ENCODE measurements at places on chromosomes 7 and 10.

GRCh38 chr10:101080933-101081931 lies 19.4 kb downstream of the KAZALD1 start:
- DNase-seq = no peak

- no peak for DNase-seq
Measured at GRCh38 chr10:58568428-58568935, 55.8 kb downstream of the BICC1 start.

DNA sequence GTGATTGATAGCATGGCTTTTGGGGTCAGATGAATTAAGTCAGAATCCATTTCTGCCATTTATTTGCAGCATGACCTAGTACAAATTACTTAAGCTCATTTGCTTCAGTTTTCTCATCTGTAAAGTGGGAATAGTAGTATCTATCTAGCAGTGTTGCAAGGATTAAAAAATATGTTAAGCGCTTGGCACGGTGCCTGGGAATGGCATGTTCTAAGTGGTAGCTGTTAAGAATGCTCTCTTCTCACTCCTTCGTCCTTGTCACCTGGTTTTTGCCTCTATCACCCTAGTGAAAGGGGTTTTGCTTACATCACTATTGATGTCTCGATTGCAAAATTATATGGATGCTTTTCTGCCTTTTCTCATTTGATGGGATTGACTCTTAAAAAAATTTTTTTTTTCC lies 7.4 kb downstream of the TMEM248 start:
- DNase-seq = no peak

DNA sequence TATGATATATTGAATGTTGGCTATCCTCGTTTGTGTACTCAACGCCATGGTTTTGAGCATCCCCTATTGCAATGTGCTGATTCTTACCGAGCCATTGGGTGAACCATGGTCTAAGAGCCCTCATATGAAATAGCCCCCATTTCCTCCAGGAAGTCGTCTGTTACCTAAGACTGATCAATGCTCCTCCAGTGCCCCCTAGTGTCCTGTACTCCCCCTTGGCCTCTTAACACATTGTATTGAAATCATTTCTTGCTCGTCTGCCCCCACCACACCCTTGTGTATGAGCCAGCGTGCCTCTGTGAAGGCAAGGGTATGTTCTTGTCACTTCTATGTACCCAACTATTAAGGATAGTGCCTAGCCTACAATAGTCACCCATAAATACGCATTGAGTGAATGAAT lies 11.2 kb upstream of the SLC35B4 start:
- no peak for DNase-seq

DNA sequence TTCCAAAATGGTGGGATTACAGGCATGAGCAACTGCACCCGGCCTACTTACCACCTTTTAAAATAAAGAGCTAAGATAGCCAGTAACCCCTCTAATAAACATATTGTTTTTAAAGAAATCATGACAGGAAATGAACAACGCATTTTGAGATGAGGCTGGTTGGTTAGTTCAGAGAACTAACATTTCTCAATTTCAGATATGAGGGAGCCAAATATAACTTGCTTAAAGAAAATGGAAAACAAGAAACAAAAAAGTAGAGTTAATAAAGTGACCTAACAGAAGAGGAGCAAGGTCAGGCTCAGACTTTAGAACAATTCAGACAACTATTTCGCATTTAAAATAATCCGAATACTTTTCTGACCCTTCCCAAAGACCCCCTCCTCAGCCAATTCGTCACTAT lies 254.9 kb upstream of the PHF14 start:
- no peak for DNase-seq

DNA sequence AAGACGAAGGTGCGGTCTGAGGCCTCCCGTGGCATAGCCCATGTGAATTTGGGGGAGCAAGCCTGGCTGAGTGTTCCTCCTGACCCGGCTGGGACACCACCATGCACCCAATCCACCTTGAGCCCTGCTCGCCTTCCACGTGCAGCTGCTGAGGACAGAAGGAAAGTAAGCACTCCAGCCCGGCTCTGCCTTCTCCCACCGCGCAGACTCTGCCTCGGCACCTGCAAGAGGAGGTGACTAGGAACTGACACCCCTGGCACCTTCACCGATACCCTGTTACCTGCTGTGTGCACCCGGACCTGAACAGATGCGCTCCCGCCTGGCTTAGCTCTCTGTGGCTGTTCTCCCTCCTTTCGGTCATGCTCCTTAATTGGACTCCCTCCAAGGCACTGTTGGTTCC lies 57.0 kb upstream of the OPN4 start:
- no peak for DNase-seq

DNA sequence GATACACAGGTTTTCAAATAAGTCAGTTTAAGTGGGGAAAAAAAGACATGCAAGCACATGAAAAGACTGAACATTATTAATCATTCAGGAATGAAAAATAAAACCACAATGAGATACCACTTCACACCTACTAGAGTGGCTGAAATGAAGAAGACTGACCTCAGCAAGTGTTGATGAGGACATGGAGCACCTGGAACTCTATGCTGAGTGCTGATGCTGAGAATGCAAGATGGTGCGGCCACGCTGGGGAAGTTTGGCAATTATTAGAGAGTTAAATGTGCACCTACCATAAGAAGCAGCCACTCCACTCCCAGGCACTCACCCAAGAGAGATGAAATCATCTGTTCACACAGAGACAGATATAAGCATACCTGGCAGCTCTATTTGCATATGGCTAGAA lies 32.9 kb upstream of the ELFN1 start:
- DNase-seq = no peak

- no peak for DNase-seq
Measured at GRCh38 chr7:148761499-148762278, 63.0 kb downstream of the CUL1 start.

GRCh38 chr10:118687472-118687871 lies 67.3 kb downstream of the CACUL1 start:
- no peak for DNase-seq

GRCh38 chr7:101625031-101625791 lies 3.9 kb downstream of the MYL10 start:
- no peak for DNase-seq

- no peak for DNase-seq
Measured at GRCh38 chr7:112225006-112225405, 18.5 kb downstream of the ZNF277 start.

Data from heart right ventricle (tissue), 16 donors.